IPS-NIHi11 (cell line): ENCODE measurements at places on chromosomes 4 and X.
A peak's percentile ranks its signal among the peaks of the same experiment; 100 is the strongest.

DNA sequence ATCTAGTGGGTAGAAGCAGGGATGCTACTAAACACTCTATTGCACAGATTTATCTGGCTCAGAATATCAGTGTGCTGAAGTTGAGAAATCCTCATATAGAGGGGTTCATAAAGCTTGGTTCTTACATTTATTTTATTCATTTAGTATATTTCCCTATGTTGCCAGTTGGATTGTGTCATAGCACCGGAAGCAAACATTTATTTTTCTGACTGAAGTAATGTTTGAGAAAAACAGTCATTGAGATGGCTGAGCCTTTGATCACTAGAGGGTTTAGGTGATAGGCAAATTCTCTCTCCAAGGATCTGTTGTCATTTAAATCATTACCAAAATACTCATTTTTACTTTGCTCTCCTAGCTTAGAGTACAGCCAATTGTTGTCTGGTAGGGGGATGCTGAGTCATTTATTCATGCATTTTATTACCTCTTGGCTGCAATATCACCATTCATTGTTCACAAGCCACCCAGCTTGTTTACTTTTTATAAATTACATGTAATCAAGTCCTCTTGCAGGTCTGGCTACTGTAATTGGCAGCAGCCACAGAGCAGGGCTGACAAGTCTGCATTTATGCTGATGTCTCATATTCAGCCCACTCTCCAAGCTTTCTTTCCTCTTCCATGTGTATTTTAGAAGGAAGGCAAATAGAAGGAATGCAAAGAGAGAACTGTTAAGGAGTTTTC, 15.2 kb downstream of the GAB1 start:
- DNase-seq = no peak

- peak; percentile 37 for DNase-seq
Observed at GRCh38 chrX:133005042-133005441, 46.6 kb upstream of the HS6ST2 start.

DNA sequence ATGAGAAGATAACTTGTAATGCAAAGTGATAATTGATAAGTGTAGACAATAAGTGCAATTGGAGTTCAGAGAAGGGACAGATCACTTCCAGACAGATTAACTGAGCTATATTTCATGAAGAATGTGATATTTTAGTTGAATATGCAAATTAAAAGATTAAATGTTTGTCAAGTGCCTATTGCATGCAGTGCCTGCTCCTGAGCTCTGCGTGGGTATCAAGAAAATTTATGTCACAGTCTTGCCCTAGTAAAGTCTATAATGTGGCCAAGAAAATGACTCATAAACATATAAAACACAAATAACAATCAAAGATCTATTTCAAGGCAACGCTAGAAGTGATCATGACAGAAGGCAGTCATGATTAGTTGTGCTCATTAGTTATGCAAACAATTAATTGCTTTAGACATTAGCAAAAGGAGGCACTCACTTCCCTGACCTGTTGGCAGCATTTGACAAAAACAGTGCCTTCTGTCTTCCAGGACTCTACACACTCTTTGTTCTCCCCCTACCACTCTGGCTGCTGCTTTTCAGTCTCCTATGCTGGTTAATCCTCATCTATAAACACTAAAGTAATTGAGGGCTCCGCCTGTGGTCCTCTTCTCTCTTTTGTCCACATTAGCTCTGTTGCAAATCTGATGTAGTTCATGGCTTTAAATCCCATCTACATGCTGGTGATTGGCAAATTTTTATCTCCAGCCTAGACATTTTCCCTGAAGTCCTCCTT, 47.7 kb downstream of the ARHGEF38 start:
- no peak for DNase-seq

GRCh38 chrX:18810416-18810815, 103.0 kb downstream of the PPEF1 start:
- no peak for DNase-seq

GRCh38 chrX:20130357-20130756, 11.3 kb downstream of the EIF1AX start:
- DNase-seq = no peak

DNA sequence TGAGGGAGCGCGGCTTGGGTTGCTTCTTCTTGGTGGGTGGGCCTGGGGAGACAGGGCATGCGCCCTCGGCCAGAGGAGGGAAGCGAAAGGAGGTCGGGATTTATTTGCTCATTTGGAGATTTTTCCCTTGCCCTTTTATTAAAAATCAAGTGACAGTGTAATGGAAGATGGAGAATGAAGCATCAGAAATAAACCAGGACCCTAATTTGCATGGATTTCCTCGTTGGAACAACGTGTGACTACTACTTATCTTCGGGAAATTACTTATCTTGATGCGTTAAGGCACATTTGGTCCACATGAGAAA, 709 bp upstream of the CLOCK start:
- DNase-seq = peak; percentile 50

DNA sequence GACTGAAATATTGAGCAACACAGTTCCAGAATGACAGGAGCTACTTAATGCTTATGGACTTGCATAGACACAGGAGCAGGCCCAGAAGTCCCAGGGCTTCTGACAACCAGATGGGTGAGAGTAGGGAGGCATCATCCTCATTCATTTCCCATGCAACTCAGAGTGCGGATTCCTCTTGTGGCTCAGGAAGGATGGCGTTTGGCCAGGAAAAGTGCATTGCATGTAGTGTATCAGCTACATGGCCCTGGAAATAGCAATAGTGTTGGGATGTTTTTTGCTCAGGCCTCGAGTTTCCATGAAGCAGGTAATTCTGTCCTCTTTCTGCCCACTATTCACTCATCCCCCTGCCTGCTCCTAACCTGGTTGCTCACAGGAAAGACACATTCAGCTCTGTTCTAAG, 136.6 kb downstream of the PDGFRA start:
- no peak for DNase-seq

DNA sequence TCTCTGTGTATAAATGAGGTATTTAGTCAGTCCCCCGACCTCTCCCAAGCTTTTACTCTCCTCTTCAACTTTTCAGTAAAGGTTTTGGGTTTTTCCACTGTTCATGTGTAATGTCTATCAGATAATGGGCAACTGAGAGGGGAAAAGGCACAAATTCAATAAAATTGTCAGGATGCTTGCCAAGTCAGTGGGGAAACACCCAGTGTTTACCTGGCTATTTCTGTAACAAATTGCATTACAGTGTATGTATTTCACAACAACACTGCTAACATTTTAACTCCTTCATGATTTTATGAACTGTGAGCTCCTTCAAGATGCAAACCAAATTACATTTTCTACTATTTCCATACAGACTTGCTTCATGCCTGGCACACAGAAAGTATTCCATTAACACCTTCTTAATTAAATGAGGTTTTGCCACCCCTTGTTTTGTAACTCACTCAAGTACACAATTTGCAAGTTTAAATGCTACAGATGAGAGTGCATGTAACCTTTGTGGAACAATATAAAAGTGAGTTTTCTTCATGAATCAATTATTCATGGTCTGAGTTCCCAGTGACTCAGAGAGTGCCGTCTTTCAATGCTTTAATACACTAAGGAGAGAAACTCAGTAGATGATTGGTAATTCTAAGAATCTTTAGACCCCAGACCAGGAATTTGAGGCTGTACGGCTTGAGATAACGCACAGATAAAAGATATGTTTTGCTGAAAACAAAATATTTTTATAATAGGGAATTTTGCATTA, 149.8 kb upstream of the TLL1 start:
- no peak for DNase-seq

DNA sequence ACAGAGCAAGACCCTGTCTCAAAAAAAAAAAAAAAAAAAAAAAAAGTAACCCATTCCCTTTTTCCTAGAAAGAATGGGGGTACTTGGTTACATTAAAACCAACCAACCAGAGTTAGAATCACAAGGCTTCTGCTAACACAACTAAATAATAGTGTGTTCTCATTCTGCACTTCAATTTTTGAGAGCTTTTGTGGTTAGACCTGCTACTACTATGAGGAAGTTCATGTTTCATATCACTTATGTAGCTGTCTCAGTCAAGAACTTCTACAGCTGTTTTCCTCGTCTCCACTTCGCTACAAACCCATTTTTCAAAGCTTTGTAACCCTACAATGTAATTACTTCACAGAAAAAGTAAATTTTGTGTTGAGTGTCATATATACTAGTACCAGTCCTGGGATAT, 58.3 kb downstream of the PDHA2 start:
- no peak for DNase-seq

GRCh38 chr4:184823014-184823413, 2.8 kb downstream of the ACSL1 start:
- no peak for DNase-seq

- no peak for DNase-seq
Observed at GRCh38 chr4:155450676-155451075, 73.9 kb upstream of the MAP9 start.

DNA sequence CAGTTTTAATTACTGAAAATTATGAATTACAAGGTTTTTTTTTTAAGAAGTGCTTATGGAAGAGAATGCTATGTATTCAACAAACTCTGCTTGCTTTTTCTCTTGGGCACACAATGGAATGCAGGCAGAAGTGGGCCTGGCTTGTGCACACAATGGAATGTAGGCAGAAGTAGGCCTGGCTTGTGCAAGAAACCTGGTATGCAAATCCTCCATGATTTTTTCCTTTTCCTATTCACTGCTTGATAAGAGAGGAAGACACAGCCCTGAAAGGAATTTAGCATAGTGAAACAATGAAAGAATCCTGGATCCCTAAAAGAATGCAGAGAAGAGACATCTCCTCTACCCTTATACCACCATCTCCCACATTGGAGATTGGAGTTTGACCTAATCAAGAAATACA, 138.4 kb downstream of the COL25A1 start:
- DNase-seq = peak; percentile 36

DNA sequence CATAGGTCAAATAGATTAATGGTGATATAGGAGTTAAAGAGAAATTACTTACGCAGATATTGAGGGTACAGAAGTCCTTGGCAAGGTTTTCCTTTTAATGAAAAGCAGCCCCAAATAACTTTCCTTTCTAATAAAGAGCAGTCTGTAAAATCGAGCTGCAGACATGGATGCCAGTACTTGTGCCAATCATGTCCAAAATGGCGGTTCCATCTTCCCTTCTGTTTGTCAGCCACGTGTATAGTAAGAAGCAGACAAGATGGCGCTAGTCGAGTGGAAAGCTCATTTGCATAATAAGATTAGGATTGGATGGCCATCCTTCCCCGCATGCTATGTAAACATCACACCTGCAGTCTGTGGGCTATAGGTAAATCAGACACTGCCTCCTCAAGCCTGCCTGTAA, 68.5 kb downstream of the FGFBP1 start:
- no peak for DNase-seq

- no peak for DNase-seq
Observed at GRCh38 chr4:915595-915994, 16.5 kb downstream of the GAK start.
